ENCODE measurements at places on chromosomes 2 and 18. TPM values are rescaled to one million over a fixed set of nuclear protein-coding genes. Genes with fewer than 3 reads are reported as not detected.

DNA sequence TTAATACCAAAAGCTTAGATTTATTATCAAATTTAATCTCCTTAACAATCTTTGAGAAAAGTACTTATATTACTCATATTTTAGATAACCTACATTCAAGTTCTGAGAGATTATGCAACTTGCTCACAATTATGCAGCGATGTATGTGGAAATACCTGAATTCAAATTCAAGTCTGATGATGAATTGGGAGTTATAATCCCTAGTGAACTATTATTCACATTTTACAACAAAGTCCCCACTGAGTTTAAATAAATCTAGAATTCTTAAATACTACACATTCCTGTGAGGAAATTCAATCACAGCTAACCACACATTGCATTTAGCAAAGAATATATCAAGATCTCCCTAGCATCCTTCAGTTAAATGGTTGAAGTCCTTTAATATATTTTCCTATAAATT lies 278.4 kb downstream of the NOL4 start:
- DNase-seq: no peak

- no peak for DNase-seq
Measured at GRCh38 chr2:157786663-157787363, 89.3 kb downstream of the ACVR1 start.

DNA sequence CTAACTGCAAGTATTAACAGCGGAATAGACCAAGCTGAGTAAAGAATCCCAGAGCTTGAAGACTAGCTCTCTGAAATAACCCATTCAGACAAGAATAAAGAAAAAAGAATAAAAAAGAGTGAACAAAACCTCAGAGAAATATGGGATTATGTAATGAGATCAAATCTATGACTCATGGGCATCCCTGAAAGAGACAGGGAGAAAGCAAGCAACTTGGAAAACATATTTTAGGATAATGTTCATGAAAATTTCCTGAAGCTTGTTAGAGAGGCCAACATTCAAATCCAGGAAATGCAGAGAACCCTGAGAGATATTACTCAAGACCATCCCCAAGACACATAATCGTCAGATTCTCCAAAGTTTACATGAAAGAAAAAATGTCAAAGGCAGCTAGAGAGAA lies 17.3 kb downstream of the PFN4 start:
- DNase-seq: no peak

DNA sequence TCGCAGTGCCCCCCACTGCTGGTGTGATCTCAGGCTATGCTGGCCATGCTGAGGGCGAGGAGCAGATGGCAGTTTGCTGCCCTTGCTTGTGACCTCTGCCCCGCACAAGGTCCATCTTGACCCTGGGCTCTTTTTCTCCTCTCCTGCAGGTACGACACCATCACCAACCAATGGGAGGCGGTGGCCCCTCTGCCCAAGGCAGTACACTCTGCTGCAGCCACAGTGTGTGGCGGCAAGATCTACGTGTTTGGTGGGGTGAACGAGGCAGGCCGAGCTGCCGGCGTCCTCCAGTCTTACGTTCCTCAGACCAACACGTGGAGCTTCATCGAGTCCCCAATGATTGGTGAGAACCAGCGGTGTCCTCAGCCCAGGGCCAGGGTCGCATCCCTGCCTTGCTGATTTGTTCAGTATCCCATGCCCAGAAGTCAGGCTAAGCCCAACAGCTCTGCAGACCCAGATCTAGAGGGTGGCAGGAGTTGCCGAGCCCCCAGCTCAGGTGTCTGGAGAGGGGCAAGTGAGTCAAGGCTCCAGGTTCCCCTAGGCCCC lies 223.8 kb downstream of the ATAD2B start:
- DNase-seq: no peak

- no peak for DNase-seq
Measured at GRCh38 chr18:52829876-52830405, 489.9 kb downstream of the DCC start.

GRCh38 chr2:513981-514706 lies 163.1 kb downstream of the TMEM18 start:
- no peak for DNase-seq

- no peak for DNase-seq
Measured at GRCh38 chr2:131067465-131068125, 25.7 kb downstream of the FAM168B start.

- no peak for DNase-seq
Measured at GRCh38 chr18:49756671-49757362, 56.5 kb downstream of the ACAA2 start.

LYG2 gene
- total RNA-seq: not detected

HSPE1 gene
- total RNA-seq: 88.3 TPM

TMEM163 gene
- 0.38 TPM for total RNA-seq

SOCS6 gene
- total RNA-seq: 22.8 TPM

Measured in cardiac septum (tissue), 1 donor.